ENCODE measurements at places on chromosomes 11 and 22.

- DNase-seq: no peak
Measured at GRCh38 chr11:65588199-65589054, 7.2 kb downstream of the KCNK7 start.

GRCh38 chr22:30591191-30591587, 521 bp downstream of the PES1 start:
- DNase-seq: no peak

DNA sequence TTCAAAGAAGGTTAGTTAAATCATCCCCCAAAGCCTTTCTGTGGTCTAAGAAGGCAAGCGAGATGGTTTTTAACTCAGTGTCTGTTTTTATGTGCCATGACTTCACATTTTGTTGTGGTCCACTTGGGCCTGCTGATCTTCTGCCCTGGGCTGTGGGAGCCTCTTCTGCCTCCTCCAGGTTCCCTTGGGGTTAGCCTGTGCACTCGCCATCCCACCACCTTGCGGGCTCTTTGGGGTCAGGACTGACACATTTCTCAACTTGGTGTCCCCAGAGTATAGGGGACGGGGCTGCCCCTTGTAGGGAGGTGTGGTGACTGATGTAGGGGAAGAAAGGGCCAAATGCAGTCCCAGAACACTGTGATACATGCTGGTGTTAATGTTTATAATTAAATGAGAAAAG, 207.0 kb downstream of the TBC1D22A start:
- no peak for DNase-seq

- DNase-seq: no peak
Measured at GRCh38 chr22:23504516-23504915, 75.6 kb downstream of the IGLL1 start.

GRCh38 chr22:48707763-48708557, 1119.7 kb downstream of the BRD1 start:
- DNase-seq: no peak

DNA sequence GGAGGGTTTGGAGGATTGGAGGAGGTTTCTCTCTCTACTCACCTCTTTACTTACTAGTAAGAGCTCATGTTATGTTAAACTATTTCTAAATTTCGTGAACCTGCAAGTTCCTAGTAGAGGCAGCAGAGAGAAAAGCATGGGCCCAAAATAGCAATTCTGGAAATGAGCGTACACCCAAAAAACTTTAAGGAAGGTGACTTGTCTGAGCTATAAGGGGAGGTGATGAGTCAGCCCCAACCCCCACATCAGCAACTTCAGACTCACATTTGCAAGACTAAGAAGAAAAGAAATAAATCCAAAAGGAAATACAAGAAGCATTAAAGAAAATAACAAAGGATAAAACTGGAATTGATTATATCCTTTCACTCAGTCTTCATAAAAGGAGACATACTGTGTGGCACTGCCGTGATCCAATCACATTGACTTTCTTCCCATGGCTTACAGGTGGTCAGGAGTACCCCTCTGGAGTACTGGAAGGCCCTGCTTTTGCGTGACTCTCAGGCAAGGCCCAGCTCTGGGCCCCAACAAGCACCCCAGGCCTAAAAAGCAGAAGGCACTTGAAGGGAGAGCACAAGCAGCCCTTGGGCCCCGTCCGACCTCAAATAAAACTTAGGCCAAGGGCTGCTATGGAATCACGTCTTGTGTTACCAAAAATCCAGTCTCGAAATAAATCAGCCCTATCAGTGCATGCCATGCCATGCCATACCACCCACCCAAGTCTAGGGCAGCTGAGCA, 14.3 kb downstream of the PACSIN2 start:
- DNase-seq: no peak

GRCh38 chr22:32331236-32331917, 26.3 kb upstream of the RFPL3 start:
- DNase-seq: no peak

DNA sequence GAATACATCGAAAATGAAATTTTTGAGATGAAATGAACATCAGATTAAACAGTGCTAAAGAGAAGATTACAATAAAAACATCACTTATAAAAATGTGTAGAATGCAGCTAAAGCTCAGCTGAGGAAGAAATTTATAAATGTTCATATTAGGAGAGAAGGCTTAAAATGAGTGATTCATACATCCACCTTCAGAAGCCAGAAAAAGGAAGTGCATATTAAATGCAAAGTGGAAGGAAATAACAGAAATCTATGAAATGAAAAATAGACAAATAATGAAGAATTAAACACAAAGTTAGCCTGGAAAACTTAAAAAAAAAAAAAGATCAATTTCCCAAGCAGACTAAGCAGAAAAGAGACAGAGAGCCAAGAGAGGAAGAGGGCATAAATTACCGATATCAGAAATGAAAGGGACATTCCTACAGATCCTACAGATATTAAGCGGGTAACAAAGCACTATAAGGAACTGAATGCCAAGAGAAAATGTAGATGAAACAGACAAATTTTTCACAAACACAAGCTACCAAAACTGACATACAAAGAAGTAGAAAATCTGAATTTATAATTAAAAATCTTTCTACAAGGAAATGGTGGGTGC, 7.2 kb upstream of the MOB2 start:
- DNase-seq: no peak

DNA sequence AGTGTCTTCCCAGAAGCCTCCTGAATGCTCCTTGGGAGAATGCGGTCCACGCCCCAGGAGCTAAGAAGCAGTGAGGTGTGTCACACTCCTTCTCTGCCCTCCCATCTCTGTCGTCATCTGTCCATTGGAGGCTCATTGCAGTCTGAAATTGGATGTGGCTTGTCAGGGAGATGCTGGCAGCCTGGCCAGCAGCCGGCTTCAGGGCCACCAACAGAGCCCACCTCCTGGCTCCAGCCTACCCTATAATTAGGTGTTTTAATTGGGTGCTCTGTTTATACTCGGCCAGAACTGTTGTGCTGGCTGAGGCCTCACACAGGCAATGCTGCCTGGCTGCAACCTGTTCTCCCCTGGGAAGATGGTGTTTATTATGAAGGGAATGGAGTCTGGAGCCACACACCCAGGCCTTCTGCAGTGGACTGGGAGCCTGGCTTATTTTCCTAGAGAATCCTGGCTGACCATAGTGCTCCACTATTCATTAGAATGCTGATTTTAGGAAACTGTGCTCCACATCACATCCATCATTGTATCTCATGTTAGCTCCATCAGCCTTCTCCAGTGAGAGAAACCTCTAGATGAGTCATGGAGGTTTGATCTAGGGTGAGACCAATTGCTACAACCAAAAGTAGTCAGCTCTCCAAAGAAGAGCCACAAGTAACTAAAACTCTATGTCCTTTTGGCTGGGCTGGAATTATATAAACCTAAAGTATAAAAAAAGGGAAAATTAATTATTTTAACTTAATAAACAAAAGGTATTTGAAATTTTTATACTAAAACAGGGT, 86.8 kb upstream of the CRTAM start:
- DNase-seq: no peak

DNA sequence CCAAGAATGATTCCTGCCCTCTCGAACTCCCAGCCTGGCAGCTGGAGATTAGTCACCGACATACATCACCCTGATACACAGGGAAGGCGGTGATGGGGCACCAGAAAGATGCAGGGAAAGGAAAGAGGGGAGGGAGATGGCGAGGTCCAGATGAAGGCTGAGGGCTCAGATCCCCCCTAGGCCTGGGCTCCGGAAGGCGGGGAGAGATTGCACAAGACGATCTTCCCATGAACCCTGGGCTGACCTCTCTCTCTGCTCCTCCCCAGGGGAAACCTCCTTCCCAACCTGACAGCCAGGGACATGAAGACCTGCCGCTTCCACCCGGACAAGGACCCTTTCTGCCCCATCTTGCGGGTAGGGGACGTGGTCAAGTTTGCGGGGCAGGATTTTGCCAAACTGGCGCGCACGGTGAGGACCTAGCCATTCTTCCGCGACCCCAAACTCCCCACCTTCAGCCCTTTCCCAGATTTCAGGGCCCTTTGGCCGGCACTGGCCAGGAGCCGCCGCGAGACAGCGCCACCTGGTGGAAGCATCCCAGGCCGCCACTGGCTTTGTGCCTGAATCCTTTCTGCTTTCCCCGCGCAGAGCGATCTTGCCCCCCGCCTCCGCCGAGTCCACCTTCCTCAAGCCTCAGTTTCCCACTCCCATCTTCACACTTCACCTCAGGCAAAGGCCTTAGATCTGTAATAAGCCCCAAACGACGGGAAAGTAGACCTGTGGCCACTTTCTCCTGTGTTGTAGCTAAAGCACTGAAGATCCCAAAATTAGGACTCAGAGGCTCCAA, 11.5 kb downstream of the P2RX3 start:
- DNase-seq: no peak

- DNase-seq: no peak
Measured at GRCh38 chr11:23315286-23315685, 455.0 kb upstream of the CCDC179 start.

DNA sequence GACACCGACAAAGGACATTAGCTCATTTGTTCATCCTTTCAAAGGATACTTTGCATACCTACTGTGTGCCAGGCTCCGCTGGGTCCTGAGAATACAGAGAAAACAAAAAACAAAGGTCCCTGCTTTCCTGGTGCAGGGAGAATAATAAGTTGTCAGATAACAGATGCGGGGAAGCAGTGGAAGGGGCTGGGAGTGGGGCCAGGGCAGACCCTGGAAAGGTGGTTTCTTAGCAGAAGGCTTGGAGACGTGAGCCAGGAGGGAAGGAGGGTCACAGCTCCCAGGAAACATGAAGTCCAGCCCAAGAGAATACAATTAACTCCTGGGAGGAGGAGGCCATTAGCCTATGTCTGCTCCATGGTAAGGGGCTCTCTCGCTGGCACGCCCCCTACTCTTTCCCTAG, 9.8 kb upstream of the ANO1 start:
- DNase-seq: no peak

DNA sequence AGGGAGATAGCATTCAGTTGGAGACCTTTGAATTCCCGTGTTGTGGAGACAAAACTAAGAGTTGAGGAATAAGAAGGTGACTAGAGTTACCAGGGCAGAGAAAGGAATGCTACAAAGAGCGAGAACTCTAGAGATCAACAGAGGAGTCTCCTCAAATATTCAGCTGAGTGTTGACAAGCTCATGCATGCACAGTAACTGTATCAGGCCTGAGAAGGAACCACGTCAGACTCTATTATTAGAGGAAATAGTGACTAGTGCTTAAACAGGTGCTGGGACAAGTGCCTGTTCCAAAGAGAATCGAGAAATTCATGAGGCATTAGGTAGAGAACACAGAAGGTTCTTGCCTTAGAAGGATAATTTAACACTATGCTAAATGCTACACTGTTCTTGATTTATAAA, 333.8 kb upstream of the CHORDC1 start:
- DNase-seq: no peak

DNA sequence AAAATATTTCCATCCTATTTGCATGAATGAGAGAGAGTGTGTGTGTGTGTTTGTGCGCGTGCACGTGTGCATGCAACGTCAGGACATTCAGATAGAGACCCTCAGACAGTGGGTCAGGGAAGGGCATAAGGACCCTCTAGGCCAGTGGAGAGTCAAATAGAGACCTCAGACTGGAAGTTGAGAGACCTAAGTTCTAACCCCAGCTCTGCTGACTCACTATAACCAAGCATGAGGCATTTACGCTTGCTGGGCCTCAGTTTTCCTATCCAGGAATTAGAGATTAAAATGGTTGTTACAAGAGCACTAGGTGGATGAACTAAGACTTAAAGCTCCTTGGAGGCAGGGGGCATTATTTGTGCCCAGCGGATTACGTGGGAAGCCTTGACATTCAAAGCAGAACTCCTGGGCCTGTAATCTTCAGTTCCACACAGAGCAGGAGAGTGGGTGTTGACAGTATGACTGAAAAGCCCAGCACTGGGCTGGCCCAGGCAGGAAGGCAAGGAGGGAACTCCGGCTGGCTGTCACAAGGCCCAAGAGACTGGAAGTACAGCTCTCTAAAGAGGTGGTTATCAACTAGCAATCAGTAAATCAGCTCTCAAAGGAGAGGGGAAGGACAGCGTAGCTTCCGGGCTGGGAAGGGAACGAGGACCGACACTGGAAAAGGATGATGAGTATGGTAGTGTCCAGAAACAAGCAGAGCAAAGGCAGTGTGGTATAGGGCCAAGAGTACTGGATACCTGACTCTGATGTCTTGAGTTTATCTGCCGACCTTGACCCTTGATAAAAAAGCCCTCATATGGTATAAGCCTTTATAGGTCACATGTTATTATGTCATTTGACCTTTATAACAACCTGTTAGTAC, 9.2 kb downstream of the RHOG start:
- DNase-seq: no peak

GRCh38 chr11:35590412-35590811, 27.8 kb upstream of the FJX1 start:
- DNase-seq: no peak

DNA sequence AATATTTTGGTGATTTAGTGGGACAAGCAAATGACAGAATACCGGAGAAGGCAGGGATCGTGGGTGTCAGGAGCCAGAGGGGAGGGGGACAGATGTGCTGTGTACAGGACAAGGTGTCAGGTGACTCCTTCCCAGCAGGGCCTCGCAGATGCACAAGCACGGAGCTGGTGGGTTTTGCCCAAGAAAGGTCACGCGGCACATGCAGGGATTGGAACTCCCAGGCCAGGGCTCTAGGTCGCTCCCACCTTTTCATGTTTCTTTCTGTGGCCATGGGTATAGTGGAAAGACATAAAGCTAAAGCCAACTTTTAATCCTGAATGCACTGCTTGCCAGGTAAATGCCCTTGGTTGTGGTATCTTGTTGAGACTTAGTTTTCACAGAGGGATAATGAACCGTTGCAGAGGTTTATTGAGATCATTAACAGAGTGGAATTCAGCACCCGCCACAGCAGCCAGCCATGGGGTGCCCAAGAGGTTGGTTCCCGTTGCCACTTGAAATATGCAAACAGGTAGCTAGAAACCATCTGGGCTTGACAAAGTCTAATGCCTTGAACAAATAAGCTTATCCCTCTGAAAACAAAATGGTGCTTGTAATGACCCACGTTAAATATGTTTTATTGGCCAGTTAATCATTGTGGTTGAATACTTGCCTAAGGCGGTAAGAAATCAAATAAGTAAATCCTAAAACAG, 10.1 kb downstream of the C22orf23 start:
- no peak for DNase-seq

GRCh38 chr11:65918211-65919140, at the start of gene C11orf68:
Gene C11orf68, minus strand, starts transcription at chr11:65919062. Its CDS starts 31 bp downstream, at chr11:65919031.
- DNase-seq: peak; percentile 15

- DNase-seq: no peak
Measured at GRCh38 chr11:122597511-122597910, 58.0 kb upstream of the UBASH3B start.

DNA sequence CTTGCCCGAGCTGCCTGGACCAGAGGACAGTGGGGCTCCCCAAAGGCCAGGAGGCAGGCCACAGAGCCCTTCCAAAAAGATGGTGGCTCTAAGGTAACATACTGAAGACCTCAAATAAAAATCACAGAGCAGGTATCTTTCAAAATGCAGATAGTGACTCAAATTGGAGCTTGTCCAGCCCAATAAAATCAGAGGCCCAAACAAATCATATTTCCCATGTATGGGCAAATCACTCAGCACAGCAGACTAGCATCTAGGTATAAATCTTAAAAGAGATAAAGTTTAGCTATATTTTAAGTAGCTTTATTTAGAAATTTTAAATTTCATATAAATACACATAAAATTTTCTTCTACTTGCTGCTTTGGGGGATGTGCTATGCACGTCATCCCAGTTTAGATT, 3.3 kb downstream of the TESMIN start:
- DNase-seq: no peak
